Naive B cell (primary cell): ENCODE measurements at places on chromosomes 11 and 22.

- DNase-seq = no peak
These were observed 190.7 kb upstream of the NECTIN1 start for GRCh38 chr11:119919656-119920055.

DNA sequence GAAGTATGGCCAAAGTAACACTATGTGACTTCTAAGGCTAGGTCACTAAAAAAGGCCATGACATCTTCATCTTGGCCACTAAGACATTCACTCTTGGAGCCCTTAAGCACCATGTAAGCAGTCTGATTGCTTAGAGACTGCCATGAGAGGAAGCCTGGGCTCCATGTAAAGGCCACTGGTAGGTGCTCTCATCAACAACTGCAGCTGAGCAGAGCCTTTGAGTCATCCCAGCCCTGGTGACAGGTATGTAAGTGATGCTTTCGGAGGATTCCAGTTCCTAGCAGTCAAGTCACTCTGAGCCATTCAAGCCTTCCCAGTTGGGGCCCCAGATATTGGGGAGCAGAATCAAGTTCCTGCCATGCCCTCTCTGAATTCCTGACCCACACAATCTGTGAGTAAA lies 26.2 kb downstream of the GAB2 start:
- no peak for DNase-seq

DNA sequence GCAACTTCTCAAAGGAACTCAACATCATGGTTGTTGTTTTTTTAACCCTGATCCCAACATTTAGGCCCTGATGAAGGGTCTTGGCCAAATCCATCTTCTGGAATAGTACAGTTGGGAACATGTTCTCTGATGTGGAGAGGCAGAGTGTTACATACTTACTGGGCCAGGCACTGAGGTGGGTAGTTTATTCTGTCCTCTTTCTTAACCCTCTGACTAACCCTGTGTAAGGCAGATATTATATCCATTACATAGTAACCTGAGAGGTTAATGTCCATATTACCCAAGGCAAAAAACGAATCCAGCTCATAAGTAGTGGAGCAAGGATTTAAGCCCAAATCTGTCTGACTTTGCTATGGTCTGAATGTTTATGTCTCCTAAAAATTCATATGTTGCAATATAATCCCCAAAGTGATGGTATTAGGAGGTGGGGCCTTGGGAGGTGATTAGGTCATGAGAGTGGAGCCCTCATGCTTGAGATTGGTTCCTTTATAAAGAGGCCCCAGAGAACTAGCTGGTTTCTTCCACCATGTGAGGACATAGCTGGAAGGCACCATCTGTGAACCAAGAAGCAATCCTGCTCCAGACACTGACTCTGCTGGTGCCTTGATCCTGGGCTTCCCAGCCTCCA lies 16.3 kb downstream of the PPFIBP2 start:
- no peak for DNase-seq

DNA sequence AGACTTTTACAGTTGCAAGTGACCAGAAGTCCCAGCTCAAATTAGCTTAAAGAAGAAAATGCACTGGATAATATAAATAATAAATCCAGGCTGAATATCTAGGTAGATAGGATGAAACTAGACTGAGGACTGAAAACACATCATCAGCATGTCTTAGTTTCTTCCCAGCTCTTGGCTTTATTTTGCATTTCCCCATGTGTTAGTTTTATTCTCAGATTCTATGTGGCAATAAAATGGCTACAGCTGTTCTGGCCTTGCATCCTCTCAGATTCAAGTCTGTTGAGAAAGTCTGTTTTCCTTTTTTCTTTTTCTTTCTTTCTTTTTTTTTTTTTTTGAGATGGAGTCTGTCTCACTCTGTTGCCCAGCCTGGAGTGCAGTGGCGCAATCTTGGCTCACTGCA lies 22.6 kb upstream of the CAT start:
- DNase-seq = no peak

- DNase-seq = no peak
These were observed 17.9 kb downstream of the NADSYN1 start for GRCh38 chr11:71470946-71471345.

DNA sequence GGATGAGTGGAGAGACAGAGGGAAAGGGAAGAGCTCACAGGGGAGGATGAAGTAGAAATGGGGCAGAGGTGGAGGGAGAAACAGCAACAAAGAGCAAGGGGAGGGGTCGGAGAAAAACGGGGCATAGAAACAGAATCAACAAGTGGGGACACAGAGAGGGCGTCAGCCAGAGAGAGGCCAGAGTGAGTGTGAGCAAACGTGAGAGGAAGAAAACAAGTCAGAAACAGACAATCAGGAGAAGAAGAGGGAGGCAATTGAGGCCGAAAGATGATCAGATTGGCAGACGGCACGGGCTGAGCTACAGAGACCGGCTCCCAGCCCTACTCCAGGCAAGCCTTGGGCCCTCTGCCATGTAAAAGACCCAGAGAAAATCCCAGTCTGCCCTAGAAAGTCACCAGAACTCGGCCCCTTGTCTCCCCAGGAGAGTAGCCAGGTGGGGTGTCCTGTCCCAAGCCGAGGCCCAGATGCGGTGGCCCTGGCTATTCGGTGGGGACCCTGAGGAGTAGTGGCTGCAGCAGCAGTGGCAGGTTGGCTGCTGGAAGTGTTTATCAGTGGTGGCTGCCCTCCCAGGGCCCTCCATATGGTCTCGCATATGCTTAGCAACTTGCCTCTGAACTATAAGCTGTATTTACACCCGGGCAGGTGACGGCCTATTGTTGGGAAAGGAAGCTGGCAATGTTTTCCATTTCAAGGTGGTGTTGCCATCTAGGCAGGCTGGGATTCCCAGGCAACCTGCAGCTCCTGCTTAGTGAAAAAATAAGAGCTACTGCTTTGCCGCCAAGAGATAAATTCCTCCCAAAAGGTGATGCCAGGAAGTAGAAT lies 14.8 kb upstream of the TSPAN18 start:
- DNase-seq = no peak
